ENCODE measurements at places on chromosomes 4 and X.

DNA sequence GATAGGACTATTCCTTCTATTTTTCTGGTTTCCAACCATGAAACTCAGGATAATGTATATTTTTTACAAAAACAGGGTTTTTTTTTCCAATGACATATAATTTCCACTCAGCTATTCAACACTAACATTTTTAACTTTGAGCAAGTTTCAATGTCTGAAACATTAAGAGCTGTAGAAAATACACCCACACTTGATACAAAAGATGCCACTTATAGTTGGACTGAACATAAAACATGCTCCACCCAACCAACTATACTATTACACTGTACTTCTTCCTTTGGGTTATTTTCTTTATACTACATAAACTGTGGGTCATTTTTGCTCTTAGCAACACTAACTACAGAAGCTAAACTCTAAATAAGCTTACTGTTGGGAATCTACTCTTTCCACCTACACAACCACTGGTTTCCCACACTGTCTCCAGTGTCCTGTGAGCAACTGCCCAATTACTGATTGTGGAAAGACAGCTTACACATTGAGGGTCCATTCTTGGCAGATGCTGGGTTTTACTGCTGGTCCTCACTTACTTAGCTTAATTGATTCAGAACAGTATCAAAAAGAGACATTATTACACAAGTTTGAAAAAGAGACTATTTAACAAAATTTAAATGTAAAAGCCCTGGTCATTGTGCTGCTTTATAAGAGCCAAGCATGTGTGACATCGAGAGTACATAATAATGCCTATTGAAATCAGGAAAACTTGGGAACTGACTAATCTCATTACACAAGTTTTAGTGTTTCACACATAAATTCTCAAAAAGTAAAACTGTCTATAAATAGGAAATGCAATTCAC lies 6.3 kb downstream of the AMMECR1 start:
- no peak for DNase-seq

DNA sequence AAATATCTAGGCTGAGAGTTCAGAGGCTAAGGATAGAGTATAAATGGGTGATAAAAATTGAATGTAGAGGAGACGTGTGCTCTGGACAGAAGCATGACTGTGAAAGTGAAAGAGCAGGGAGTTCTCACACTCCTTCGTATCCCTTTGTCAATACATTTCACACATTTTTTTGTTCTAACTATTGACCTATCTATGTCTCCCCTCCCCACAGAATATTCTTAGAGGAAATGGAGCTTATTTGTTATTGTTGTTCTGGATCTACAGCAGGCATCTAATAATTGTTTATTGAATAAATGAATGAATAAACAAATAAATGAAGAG lies 57.6 kb downstream of the ENPEP start:
- DNase-seq: no peak

DNA sequence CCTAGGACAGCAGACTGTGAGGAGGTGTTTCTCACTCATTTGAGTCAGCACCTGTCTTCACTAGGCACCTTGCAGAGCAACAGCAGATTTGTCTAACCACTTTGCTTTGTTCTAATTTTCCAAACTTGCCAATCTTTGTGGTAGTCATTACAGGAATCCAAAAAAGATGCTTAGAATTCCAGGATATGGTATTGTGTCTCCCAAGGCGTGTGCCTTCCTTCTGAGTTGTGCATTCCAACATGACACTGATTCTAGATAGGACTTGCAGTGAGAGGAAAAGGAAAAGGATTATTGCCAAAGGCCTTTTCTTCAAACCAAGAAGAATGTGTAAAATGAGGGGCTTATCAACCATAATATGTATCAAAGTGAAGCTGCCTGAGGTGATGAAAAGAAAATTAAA lies 126.2 kb downstream of the MAPK10 start:
- DNase-seq: no peak

GRCh38 chr4:184417802-184418511 lies 56.4 kb downstream of the IRF2 start:
- no peak for DNase-seq

- DNase-seq: no peak
Observed at GRCh38 chr4:163665101-163665500, 170.6 kb downstream of the TMA16 start.

DNA sequence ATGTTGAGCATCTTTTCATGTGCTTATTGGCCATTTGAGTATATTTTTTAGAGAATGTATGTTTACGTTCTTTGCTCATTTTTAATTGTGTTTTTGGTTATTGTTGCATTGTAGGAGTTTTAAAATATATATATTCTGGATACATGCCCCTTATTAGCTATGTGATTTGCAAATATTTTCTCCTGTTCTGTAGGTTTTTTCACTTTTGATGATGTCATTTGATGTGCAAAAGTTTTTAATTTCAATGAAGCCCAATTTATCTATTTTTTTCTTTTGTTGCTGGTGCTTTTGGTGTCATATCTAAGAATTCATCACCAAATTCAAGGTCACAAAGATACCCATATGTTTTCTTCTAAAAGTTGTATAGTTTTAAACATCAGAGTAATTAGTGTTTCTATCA lies 6.8 kb downstream of the ARMCX5 start:
- DNase-seq: no peak

DNA sequence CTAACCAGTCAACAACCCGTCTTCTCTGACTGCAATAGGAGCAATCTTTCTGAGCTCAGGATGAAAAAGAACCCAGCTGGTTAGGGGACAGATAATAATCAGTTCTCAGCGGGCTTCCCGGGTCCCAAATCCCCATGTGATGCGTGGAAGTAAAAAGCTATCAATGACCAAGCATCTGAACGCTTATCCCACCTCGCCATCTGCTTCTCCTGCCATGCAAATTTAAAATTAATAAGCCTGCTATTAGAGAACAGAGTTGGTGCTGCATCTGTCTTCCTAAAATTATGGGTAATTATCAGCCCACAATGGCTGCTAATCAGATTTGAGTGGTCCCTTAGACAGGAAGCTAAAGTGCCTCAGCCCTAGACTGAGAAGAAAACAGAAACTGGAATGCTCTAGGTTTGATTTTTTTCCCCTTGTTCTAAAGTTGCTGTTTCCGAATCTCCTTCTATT lies 37.5 kb downstream of the AFAP1 start:
- DNase-seq: no peak

DNA sequence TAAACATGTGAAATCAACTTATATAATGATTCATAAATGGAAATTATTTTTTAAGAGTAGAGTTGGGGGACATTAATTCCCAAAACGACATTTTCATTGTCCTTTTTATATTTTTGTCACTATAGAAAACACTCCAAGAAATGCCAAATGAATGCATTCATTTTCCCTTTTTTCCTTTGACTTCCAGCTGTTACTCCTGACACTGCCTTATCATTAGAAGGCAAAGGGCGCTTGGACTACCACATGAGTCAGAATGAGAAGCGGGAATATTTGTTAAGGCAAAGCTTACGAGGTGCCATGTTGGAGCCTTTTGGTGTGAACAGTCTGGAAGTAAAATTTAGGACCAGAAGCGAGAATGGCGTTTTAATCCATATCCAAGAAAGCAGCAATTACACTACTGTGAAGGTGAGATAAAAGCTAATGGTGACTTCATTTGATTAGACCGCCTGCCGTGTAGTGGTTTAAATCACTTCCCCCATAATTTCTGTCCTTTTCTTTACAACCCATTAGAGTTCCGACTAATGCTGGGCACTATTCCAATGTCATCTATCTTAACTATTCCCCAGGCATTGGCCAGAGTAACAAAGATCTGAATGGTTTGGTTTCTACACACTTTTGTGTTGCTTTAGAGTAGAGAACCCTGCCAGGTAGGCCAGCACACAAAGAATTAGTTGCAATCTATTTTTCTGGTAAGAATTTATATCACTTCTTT lies 166.7 kb downstream of the FAT4 start:
- DNase-seq: no peak

DNA sequence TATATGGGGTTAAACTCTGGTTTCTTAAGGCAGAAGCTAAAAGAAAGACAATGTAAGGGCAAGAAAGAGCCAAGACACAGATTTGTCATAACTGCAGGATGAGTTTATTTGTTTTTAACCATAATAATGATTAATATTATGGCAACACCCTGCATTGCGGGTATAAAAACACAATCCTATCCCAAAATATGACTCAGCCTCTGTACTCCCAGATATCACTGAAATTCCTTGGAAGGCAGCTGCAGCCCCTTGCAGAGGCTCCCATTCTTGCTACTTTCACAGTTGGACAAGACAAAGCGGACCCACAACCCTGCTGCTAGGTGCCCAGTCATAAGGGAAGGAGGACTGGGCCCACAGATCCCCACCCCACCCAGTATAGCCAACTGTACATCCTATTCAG lies 20.4 kb upstream of the FGF16 start:
- DNase-seq: no peak

DNA sequence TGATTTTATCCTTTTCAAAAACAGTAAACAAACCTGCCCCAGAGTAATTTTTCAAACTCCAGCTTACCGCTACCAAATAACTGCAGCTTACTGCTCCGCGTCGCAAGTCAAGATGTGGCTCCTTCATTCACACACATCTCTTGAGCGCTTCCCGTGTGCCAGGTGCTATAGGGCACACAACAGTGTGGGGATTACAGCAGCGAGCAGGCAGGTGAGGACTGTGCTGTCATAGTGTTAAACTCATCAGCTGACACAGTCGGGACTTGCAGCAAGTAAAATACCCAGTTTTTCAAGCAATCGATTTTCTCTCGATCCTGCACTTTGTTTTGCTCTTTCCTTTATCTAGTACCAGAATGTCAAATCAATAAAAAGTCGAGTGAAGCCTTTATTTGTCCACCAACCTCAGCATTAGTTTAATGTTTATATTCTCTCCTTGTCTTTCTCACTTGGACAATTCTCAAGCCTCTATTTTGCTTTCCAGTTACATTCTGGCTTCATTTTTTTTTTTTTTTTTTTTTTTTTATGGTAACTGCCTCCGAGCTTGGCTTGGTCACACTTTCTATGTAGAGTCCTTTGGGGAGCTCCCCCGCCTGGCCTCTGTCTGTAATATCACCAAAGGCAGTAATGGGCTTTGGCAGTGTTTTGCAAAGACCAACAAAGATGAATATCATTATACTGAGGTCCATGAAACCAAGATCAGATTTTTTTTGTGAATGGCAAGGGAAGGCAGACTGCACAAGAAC lies 8.3 kb upstream of the ASB5 start:
- DNase-seq: peak; percentile 38

DNA sequence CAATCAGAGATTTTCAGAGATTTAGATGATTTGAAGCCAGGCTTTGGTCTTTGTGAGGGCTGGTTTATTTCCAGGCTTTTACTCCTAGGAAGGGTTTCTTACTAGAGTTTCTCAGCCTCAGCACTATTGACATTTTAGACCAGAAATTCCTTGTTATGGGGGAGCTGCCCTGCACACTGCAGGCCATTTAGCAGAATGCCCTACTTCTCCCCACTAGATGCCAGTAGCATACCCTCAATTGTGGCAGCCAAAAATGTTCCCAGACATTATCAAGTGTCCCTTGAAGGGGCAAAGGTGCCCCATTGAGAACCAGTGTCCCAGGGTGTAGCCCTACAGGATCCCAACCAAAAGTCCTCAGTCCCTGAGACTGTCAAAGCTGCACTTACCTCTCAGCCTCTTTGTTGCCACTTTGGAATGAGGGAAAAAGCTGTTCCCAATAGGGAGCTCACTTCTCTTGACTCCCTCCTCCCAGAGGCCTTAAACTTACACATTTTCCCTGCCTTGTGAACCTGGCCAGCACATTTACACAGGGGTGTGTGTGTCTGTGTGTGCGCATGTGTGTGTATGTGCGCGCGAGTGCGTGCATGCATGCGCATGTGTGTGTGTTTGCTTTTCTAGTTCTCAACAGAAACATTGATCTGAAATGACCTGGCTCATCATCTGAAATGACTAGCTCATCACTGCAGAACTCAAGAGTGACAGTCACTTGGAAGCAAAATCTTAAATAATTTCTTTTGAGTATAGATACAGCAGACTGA lies 231.4 kb downstream of the QDPR start:
- peak; percentile 19 for DNase-seq

DNA sequence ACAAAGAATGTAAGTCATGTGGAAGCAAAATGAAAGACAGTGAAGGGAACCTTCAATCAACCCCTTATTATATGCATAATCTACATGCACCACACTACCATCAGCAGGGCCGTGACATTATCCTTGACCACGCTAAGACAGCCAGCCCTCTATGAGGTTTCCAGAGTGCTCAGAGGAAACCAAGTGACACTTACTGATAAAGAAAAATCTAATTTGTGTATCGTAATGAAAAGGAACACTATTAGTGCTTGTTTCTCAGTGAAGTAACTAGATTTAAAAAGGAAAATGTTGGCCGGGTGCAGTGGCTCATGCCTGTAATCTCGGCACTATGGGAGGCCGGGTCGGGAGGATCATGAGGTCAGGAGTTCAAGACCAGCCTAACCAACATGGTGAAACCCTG lies 56.4 kb downstream of the ABCG2 start:
- no peak for DNase-seq

- DNase-seq: peak; percentile 29
Observed at GRCh38 chr4:84894621-84895020, 71.9 kb downstream of the WDFY3 start.

- DNase-seq: no peak
Observed at GRCh38 chrX:1555370-1555769, 18.4 kb upstream of the P2RY8 start.

- no peak for DNase-seq
Observed at GRCh38 chrX:50779694-50780093, 34.3 kb downstream of the SHROOM4 start.

- no peak for DNase-seq
Observed at GRCh38 chrX:24862343-24862742, 153.4 kb downstream of the ARX start.

DNA sequence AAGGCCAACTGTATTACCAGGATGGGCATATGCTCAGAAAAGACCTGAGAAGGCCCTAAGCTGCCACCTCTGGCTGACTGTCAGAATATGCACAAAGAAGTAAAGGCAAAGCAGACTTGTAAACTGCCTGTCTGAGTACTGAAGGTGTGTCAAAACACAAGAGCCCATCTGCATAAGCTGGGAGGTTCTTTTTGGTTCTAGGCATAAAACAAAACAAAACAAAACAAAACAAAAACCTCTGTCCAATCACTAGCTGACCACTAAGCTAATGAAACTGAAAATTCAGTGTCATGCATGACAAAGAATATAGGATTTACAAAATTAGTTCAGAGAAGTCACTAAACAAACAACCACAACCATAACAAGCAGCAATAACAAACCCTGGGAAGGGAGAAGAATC lies 20.6 kb downstream of the SH3D19 start:
- no peak for DNase-seq

DNA sequence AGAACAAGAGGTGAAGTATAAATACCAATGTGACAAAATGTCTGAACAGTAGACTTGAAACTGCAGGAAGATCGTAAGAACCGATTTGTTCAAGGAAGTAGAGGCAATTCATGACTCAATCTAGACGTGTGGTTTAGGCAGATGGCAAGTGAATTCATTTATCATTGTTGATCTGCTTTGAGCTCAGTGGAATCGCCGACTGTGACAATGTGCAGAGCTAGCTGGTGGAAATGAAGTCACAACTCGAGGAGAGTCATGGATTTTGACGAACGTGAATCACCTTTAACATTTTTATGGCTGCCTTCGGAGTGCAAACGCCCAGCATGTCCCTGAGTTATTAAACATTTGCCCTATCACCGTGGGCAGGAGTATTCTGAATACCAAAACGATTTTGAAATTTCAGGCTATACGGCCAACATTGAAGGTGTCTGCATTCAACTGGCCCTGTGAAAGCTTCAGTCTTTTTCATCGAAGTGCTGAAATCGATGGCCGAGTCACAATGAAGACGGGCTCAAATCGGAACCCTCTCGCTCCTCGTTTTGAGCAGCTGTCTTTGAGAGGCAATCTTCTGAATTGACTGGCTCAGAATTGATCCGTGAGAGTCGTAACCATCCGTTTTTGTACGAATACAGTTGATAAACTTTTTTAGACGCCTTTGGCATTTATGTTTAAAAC lies 689 bp upstream of the OGT start:
- no peak for DNase-seq

GRCh38 chr4:69830560-69831269 lies 29.2 kb downstream of the SULT1E1 start:
- peak; percentile 36 for DNase-seq

Measured in renal pelvis (tissue), 12 donors.